ENCODE measurements at places on chromosomes 4 and X. TPM values are rescaled to one million over a fixed set of nuclear protein-coding genes. Genes with fewer than 3 reads are reported as not detected.

DNA sequence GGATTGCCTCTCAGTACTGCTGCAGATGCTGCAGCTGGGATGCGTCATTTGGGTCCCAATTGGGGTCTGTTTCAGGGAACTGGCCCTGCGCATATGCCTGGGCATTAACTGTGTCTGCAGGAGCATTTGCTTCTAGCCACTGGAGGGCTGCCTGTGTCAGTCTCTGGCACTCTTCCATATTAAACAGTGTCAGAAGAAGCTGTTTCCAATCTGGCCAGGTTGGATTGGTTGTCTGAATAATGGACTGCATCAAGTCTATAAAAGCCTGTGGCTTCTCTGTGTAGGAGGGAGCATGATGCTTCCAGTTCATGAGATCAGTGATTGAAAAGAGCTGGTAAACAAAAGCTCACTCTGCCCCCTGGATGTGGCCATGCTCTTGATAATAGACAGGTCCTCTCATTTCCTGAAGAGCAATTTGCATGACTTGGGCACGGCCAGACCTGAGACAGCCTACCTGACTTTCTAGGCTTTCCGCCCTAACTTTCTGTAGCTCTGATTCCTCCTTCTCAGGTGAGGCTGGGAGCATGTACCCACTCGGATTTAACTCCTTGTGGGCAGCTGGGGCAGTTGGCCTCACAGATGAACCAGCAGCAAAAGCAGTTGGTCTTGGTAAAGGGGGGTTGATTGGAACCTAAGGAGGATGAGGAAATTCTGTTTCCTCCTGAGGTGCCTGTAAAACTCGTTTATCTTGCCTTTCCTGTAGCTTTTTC lies 29.2 kb downstream of the SULT1E1 start:
- H3K4me1 ChIP-seq: peaks cover 3% of the 10 kb centered on the region
- no peaks in the 10 kb centered on the region for H3K36me3 ChIP-seq
- H3K27me3 ChIP-seq: no peaks in the 10 kb centered on the region

DNA sequence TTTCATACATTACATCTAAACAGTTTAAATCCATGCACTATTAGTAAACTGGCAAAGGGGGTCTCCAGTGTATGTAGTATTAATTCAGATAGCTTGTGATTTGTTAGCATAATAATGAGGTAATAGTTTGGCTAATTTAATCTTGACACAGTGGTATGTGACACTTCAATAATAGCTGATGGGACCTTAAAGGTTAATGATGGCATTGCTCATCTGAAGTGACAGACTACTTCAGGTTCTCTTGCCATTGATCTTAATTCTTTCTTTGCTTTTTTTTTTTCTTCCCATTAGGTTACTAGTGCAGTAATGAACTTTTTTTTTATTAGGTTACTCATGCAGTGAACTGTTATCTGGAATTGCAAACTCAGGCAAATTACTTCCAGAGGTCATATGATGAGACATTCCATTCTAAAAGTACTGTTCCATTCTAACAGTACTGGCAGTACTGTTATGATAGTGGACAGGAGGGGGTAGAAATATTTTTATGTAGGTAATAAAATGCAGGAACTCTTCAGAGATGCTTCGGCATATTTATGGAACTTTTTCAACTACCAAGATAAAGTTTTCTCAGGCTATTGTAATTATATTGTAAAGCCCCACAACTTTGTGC lies 911.3 kb upstream of the LCORL start:
- no peak overlapping the region for H3K27ac ChIP-seq
- no peaks in the 10 kb centered on the region for H3K4me1 ChIP-seq

DNA sequence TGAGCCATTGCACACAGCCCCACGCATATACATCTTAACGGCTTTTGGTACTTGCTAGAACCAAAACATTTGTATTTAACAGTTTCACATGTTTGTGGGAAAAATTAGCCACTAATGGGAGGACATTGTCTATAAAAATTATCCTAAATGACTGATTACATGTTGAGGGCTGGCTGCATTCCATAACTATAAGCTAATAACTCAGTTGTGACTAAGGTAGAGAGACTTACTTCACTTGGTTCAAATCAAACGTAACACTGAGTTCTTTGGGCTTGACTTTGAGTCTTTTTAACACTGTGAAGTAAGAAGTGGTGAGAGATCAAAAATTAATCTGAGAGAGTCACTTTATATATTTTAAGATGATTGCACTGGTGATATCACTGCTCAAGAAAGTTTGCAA lies 47.9 kb upstream of the PGRMC2 start:
- H3K27me3 ChIP-seq: no peaks in the 10 kb centered on the region
- H3K4me3 ChIP-seq: no peak overlapping the region
- H3K27ac ChIP-seq: no peak overlapping the region
- no peak for DNase-seq
- no peaks in the 10 kb centered on the region for H3K36me3 ChIP-seq
- H3K4me1 ChIP-seq: peaks cover 14% of the 10 kb centered on the region

- H3K4me3 ChIP-seq: no peak overlapping the region
- no peak for DNase-seq
- H3K27me3 ChIP-seq: peaks cover 5% of the 10 kb centered on the region
Observed at GRCh38 chr4:79065262-79065661, 126.0 kb upstream of the PAQR3 start.

Gene IQSEC2
- polyA plus RNA-seq: 4.7 TPM

Gene CXCL5
- polyA plus RNA-seq: 1.5 TPM

Gene FGA
- not detected for polyA plus RNA-seq

DNA sequence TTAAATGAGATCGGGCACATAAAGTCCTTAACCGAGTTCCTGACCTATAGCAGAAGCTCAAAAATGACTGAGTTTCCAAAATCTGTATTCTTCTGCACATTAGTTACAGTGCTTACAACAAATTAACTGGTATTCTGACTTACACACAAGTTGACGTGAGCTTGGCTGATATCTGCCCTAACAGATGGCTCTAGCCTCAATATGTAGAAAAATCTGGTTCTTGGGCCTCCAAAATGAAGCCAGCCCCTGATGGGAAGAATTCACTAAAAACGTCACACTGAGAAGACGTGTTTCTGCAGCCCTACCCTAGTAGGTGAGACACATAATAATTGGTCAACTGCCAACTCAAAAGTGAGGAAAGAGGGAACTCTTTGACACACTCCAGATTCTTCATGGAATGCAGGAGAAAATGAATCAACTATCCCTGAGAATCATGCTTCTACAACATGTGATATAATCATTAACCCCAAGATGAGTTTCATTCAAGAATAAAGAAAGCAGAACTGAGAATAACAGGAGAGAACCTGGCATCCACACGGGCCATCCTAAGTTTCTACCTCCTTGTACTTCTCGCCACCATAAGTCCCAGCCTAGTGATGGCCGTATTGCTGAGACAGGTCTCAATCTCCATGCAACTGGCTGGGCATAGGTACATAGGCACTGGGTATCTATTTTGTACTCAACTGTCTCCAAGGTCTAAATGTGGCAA lies 8.2 kb downstream of the STX18 start:
- H3K4me3 ChIP-seq: no peak overlapping the region
- no peaks in the 10 kb centered on the region for H3K4me1 ChIP-seq
- H3K27ac ChIP-seq: no peak overlapping the region
- no peaks in the 10 kb centered on the region for H3K36me3 ChIP-seq
- no peak for DNase-seq

Gene TXK
- polyA plus RNA-seq: 0.12 TPM

Gene USP17L19
- polyA plus RNA-seq: not detected

DNA sequence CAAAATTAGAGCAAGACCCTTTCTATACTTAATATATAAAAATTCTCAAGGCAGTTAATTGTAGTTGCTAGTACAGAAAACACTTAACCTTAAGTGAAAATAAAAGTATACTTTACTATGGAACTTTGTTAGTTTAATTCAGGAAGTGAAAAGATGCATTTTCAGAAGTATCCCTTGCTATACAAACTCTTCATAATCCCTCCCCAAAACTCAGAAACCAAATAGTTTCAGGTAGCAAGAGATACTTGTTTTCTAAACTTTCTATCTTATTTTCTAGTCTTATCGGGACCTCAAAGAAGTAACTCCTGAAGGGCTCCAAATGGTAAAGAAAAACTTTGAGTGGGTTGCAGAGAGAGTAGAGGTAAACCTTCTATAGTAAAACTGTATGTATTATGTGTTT lies 14.3 kb downstream of the PAICS start:
- H3K4me3 ChIP-seq: no peak overlapping the region
- no peaks in the 10 kb centered on the region for H3K27me3 ChIP-seq
- H3K36me3 ChIP-seq: peaks cover 9% of the 10 kb centered on the region
- H3K4me1 ChIP-seq: peaks cover 4% of the 10 kb centered on the region
- DNase-seq: no peak
- H3K27ac ChIP-seq: no peak overlapping the region

Gene PAGE5
- not detected for polyA plus RNA-seq

GRCh38 chr4:93671093-93671492 lies 157.5 kb upstream of the ATOH1 start:
- H3K27me3 ChIP-seq: no peaks in the 10 kb centered on the region
- no peaks in the 10 kb centered on the region for H3K36me3 ChIP-seq
- H3K27ac ChIP-seq: no peak overlapping the region
- DNase-seq: no peak

Gene KCNE5
- 0.12 TPM for polyA plus RNA-seq

Gene PCGF3
- 58.8 TPM for polyA plus RNA-seq

GRCh38 chr4:37917388-37917787 lies 26.5 kb downstream of the TBC1D1 start:
- no peak overlapping the region for H3K4me3 ChIP-seq
- no peak overlapping the region for H3K27ac ChIP-seq
- DNase-seq: no peak
